ENCODE measurements at places on chromosomes 12 and 14. TPM values are rescaled to one million over a fixed set of nuclear protein-coding genes. Genes with fewer than 3 reads are reported as not detected.

- DNase-seq = peak; percentile 85
Observed at GRCh38 chr14:24367514-24368211, at the start of gene NFATC4. Gene NFATC4 (plus strand): TSS chr14:24368184. CDS start chr14:24368341, 157 bp downstream.

Gene CSRP2
- total RNA-seq = 93.4 TPM

Gene ZBTB25
- 14.5 TPM for total RNA-seq

Gene TAC3
- 21.2 TPM for total RNA-seq

All from urinary bladder (tissue), 4 donors.